ENCODE measurements at places on chromosomes 6 and 20.

DNA sequence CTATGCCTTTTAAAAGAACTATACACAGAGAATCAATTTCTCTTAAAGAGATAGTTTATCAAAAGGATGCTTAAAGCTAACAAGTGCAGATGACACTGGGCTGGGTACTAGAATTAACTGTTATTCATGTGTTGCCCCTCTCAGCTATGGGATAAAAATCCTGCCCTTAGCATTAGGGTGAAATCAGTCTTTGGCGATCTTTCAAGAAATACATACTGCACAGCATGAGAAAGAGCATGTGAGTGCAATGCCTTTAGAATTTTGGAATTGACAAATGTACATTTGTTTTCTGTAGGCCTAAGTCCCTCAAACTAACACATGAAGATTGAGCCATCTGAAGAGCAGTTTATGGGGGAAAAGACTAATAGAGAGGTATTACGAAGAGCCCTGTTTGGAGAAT lies 115.4 kb downstream of the ZFP64 start:
- no peak for DNase-seq

- DNase-seq: no peak
Measured at GRCh38 chr6:43999628-44000027, 127.6 kb downstream of the MRPL14 start.

GRCh38 chr6:113526995-113527394 lies 330.1 kb upstream of the MARCKS start:
- no peak for DNase-seq

DNA sequence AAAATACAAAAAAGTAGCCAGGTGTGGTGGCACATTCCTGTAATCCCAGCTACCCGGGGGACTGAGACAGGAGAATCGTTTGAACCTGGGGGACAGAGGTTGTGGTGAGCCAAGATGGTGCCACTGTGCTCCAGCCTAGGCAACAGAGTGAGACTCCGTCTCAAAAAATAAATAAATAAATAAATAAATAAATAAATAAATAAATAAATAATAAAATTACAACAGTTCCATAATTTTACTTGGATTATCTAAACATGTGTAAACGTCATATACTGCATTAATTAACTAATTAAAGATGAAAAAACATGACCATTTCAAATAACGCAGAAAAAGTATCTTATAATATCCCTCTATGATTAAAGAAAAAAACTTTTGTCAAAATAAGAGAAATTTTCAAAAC lies 65.8 kb downstream of the SAMD3 start:
- no peak for DNase-seq

- no peak for DNase-seq
Measured at GRCh38 chr6:14897831-14898230, 348.0 kb upstream of the JARID2 start.

DNA sequence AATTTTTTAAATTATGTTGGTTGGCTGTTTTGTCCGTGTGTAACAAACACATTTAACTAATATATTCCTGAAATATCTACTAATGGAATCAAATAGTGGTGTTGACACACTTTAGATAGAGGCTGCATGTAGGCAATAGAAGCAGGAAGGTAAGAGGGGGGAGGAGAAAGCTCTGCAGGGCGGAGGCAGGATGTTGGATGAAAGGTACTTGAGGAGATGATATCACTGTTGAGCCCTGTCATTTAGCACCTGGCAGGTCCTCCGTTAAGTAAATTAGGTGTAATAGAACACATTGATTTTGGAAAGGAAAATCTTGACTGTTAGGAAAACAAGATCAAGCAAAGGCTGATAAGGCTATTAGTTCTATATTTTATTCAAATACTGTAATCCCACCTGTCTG lies 618.7 kb downstream of the PKHD1 start:
- peak; percentile 65 for DNase-seq

- DNase-seq: no peak
Measured at GRCh38 chr6:36478051-36478526, 35.3 kb downstream of the KCTD20 start.

- DNase-seq: no peak
Measured at GRCh38 chr6:145497006-145497405, 238.3 kb downstream of the EPM2A start.

- no peak for DNase-seq
Measured at GRCh38 chr6:111086685-111087084, 618 bp upstream of the SLC16A10 start.

GRCh38 chr6:8900056-8900455 lies 464.7 kb upstream of the SLC35B3 start:
- no peak for DNase-seq

DNA sequence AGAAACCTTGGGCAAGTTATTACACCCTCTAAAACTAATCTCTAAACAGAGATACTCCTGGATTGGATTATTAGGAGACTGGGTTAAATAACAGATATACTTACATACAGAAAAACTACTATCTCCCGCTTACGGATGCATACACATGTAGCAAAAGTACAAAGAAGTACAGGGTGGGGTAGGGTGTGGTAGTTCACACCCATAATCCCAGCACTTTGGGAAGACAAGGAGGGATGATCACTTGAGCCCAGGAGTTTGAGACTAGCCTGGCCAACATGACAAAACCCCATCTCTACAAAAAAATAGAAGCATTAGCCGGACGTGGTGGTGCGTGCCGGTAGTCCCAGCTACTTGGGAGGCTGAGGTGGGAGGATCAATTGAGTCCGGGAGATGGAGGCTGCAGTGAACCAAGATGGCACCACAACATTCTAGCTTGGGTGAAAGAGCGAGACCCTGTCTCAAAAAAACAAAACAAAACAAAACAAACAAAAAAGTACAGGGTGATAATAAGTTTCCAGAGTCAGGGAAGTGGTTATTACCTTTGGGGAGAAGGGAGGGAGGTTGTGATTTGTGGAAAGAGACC lies 8.1 kb downstream of the PIM1 start:
- DNase-seq: no peak

DNA sequence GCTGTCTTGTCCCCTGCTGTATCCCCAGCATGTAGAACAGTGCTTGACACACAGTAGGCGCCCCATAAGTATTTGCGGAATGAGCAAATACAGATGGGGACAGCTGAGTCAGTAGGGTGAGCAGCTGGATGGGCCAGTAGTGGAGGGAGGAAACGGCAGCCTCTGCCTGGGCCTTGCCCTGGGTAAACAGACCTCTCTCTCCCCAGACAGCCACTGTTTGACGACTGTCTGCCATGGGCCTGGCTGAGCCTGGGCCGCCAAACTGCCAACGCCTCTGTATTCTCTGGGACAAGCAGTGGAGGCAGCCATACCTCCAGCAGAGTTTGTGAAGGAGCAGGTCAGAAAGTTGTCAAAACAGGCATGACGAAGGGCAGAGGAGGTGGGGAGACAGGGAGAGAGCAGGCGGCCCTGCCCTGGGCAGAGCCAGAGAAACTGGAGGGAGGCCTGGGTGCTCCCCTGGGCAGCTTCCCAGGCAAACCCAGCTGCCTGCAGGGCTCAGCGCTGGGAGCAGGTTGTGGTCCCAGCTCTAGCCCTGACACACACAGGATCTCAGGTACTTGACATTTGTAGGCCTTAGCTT lies 15.2 kb downstream of the HNF4A start:
- no peak for DNase-seq

DNA sequence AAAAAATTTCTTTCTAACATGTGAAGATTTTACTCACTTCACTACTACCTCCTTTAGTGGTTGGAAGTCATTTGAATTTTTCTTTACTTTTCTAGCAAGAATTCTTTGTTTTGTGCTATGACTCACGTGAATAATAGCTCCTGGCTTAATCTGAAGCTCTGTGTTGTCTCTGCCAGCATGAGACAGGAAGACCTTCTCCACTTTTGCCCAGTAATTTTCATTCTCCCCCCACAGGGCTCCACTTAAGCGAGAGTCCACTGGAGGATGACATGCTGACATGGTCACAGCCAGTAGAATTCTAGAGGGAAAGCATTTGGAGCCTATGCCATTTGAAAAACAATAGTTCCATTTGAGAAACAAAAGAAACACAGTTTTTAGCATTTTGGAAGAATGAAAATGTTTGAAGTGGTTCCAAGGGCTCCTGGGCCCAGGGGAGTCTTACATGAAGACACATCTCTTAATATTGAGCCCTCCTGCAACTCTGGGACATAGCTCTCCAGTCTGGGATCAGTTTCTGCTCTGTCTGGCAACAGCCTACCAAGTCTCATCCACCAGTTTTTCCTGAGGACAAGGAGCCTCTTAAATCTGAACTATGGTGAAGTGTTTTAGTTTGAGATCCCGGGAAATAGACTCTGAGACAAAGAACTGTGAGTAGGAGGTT lies 231.4 kb downstream of the PAX1 start:
- DNase-seq: no peak

- peak; percentile 86 for DNase-seq
Measured at GRCh38 chr6:113879186-113880096, 22.3 kb downstream of the MARCKS start.

- no peak for DNase-seq
Measured at GRCh38 chr6:7241709-7242645, 71.0 kb downstream of the SSR1 start.

- no peak for DNase-seq
Measured at GRCh38 chr20:48281501-48281900, 496.2 kb upstream of the SULF2 start.
